GM03348 (cell line): ENCODE measurements at places on chromosomes 5 and 9.
A peak's percentile ranks its signal among the peaks of the same experiment; 100 is the strongest.

GRCh38 chr5:18798058-18798457, 1163.8 kb downstream of the TAF11L14 start:
- no peak for DNase-seq

DNA sequence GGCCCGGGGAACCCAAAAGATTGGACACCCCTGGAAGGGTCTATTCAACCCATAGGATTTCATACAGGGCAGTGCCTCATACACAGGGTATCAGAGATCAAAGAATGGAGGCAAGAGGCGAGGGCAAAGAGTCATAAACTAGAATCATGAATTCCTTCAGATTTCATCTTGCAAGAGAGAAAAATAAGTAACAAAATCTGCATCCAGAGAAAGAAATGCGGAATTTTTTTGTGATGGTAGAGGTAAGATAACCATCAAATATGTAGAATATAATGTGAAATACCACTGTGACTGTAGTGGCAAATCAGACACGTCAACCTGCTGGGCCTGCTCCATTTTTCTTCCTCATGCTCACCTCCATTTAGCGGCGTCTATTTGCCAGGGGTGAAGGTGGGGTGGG, 143.6 kb downstream of the SNX18 start:
- no peak for DNase-seq

GRCh38 chr5:14678773-14679334, 14.3 kb downstream of the OTULIN start:
- no peak for DNase-seq

GRCh38 chr5:146653560-146653959, 137.6 kb upstream of the GPR151 start:
- no peak for DNase-seq

DNA sequence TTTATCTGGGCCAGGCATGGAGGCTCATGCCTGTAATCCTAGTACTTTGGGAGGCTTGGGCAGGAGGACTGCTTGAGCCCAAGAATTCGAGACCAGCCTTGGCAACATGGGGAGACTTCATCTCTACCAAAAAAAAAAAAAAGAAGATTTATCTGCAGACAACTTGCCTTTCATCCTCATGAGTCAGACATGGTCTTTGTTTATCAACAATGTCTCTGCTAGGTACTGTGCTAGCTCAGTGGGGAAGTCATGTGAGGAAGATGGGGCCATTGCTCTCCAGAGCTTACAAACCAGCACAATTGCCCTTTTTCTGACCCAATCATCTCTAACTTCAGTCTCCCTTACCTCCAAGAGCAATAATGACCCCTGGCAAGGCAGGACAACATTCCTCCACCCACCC, 1.6 kb downstream of the URM1 start:
- no peak for DNase-seq

GRCh38 chr9:114143234-114143633, 12.1 kb upstream of the COL27A1 start:
- no peak for DNase-seq

DNA sequence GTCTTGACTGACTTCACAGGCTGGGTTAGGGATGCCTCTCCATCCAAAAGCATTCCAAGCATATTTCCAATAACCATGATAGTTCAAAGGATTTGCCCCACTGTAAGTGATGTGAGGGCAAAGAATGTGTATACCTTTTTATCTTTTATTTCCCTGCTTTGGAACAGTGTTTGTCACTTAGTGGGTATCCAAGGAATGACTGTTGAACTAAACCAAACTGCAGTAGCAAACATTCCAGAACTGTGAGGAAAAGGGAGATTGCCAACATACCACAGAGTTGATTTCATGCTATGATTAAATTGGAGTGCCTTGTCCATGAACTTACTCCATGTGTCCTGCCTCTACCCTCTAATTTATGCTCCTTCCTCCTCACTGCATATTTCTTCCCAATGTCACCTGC, 400.0 kb downstream of the KIAA0825 start:
- DNase-seq = peak; percentile 81

DNA sequence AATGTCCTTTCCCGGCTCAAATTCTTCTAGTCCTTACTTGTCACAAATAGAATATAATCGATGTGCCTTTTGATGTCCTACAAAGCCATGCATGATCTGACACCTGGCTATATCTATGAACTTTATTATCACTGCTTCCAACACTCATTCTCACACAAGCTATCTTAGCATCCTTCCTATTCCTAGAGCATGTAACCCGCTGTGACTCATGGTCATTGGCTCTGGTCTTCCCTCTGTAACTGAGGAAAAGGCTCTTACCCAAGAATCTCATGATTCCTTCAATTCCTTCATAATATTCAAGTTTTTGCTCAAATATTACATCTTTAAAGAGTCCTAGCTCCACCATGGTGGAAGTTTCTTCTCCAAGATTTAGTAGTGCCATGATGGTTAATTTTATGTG, 480.0 kb upstream of the PAPPA start:
- peak; percentile 31 for DNase-seq

GRCh38 chr9:109118808-109119438, 824 bp downstream of the TMEM245 start:
- DNase-seq = peak; percentile 19

GRCh38 chr5:178450121-178451028, 139.8 kb downstream of the COL23A1 start:
- no peak for DNase-seq

DNA sequence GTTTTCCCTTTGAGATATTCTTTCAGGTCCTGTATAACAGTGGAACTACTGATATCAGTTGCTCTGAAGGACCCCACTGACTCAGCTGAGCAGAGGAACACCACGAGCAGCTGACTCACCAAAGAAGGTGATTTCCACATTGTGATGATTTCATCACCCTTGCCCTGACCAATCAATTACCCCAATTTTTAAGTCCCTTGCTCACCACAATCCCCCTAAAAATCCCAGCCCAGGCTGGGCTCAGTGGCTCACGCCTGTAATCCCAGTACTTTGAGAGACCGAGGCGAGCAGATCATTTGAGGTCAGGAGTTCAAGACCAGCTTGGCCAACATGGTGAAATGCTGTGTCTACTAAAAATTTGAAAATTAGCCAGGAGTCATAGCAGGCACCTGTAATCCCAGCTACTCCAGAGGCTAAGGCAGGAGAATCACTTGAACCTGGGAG, 125.3 kb upstream of the ABCA1 start:
- DNase-seq = peak; percentile 62

DNA sequence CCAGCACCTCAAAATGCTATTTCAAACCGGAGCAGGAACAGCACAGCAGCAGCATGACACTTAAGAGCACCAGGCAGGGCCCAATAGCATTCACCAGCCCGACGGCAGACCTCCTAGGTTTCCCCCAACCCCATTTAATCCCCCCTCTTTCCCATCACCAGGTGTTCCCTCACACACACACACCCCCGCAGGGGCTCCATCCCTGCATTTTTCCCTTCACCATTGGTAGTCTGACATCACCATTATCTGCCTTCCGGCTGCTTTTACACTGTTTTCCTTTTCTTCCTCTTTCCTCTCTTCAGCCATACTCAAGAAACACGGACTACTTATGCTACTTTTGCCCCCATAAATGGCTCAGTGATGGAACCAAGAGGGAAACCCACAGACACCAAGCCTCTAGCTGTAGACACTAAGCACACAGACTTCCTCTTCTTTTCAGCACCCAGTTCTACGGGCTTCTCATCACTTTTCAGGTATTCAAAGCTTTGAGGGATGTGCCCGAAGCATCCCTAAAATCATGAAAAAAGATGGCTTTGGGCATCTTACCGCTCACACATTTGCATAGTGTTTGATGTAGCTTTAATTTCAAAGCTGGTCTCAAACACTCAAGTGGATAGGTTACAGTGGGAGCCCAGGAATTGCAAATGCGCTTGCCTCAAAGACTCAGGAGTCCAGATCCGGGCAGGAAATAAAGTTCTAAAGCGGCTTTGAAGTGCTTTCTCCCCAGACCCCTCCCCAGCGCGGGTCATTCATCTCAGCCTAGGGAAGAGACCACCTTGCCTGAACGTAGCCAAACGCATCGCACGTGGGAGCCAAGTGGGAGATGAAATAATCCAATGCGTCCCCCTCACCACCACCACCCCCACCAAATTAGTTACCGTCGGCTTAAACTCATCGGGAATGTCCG, 141.5 kb downstream of the TSSK1B start:
- peak; percentile 17 for DNase-seq
